Right lung (tissue), 10 donors: ENCODE measurements at places on chromosomes 7 and 10. TPM values are rescaled to one million over a fixed set of nuclear protein-coding genes. Genes with fewer than 3 reads are reported as not detected.

GRCh38 chr7:44486693-44487092 lies 3.8 kb downstream of the NUDCD3 start:
- no peak for DNase-seq

The ATOH7 gene
- polyA plus RNA-seq = 0.21 TPM

GRCh38 chr7:114988755-114989375 lies 67.0 kb downstream of the MDFIC start:
- DNase-seq = no peak

DNA sequence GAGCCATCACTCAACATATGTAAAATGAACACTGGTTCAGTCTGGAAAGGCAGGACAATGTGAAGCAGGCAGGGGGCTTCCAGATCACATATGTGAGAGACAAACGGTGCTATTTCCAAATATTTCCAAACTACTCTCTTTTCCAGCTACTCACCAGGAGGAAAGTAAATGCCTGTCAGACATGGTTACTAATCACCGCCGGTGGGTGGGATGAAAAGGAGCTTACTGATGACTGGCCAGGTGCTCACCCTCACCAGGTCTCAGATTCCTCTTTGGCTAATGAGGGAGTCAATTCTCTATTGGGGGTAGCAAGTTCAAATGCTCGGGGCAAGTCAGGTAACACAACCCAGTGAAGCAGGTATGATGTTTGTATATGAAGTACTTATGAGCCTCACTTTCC lies 9.7 kb upstream of the MSMB start:
- no peak for DNase-seq
